T-helper 2 cell treated with Interferon-gamma antibody and Interleukin-4, amounts not matched to agents 5 μg/mL and 100 μg/mL, for 36 hours (primary cell): ENCODE measurements at places on chromosomes 12 and 14.

- DNase-seq, result no peak
Observed at GRCh38 chr12:96146747-96147146, 47.4 kb upstream of the ELK3 start.

- DNase-seq, result no peak
Observed at GRCh38 chr12:53166837-53167236, 13.7 kb upstream of the ZNF740 start.

- no peak for DNase-seq
Observed at GRCh38 chr14:84783511-84783910, 746.4 kb upstream of the FLRT2 start.

GRCh38 chr14:33932576-33933345 is 18.1 kb downstream of the EGLN3 start:
- no peak for DNase-seq

DNA sequence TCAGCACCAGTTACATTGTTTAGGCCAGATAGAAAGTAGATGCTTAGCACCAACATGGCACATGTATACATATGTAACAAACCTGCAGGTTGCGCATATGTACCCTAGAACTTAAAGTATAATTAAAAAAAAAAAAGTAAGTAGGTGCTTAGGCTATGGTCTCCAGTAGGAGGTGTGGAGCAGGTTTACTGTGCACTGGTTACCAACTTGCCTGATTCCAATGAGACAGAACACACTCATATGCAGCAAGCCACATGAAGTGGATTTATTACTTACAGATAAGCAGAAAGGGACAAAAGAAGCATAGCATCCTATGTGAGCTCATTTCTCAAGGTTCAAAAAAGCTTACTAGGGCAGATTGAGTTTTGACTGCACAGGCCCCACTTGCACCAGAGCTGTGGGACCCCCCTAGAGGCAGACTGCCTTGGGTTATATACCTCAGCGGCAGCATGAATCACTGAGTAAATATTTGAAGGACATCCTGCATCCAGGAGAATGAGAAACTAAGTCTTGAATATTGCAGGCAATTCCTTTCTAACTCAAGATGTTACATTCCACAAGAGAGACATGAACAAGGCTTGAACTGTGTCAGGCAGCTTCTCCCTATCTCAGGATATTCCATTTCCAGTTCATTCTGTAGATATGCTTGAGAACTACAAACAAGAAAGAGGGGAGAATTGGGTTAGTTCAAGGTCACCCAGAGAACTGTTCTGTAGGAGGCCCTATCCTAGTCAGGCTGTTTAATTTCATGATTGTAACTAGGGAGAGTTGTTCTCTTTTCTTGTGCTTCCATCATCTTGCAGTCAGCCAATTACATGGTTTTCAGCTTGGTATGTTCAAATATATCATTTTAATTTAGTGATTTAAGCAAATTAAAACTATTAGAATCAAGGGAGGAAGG is 30.1 kb downstream of the LRFN5 start:
- DNase-seq, result no peak

DNA sequence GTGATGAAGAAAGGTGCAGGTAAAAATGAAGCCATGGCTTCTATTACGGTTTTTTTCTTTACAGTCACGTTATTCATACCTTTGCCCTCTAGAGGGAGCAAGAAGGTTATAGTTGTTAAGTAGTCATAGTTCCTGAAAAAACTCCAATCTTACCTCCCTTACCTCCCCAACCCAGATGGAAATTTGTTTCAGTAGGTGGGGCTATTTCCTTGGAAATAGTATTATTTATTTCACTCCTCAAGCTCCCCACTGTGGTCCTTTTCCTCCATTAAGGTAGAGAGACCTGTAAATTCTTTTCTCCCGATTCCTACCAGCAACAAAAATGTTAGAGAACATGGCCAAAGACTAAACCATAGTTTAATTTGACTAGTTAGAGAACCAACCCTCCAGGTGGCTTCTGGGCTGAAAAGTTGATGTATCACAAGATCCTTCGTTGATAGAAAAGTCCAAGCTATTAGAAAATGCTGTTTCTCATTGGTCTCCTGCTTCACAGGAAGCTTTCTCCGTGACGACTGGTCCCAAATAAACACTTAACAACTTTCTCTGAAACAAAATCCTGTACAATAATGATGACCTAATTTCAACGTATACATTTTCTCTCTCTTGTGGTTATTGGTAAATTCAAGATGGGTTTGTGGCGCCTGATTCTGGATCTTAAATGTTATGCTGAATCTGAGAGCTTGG is 43.5 kb downstream of the TMX1 start:
- no peak for DNase-seq

GRCh38 chr14:91533623-91534022 is 23.5 kb upstream of the PPP4R3A start:
- DNase-seq, result no peak

DNA sequence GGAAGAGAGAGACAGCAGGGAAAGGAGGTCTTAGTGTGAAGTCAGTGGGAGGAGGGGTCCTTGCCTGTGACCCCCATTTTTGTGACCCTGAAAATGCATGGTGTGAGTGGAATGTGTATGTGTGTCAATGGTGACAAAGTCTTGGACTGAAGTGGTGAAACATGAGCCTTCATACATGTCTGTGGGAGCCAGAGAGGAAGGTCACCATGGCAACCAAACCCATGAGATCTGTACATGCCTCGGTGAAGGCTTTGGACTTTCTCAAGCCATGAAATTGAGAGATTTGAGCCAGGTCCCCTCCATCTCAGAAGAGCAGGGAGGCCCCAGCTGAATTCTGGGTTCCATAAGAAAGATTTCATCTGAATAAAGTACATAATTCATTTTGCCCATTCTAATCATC is 108.7 kb downstream of the TTC8 start:
- DNase-seq, result no peak

- DNase-seq, result no peak
Observed at GRCh38 chr12:24328261-24328660, 378.8 kb upstream of the SOX5 start.
